Posterior vena cava (tissue), 2 donors: ENCODE measurements at places on chromosomes 4 and X.

DNA sequence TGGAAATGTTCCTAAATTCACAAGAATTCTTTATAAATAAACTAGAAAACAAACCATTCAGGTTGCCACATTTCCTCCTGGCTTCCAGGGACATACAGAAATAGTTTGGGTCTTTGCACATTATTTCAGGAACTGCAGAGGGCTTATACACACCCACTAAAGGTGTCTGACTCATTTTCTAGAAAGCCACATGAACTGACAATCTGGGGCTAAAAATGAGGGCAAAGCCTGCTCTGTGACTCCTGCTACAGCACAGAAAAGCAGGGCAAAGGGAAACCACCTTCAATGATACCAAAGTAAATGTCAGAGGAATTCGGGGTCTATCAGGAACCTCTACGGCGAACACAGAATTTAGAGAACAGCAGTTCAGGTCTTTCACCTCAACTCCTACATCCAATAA lies 112.2 kb upstream of the MAP3K15 start:
- no peak for DNase-seq

DNA sequence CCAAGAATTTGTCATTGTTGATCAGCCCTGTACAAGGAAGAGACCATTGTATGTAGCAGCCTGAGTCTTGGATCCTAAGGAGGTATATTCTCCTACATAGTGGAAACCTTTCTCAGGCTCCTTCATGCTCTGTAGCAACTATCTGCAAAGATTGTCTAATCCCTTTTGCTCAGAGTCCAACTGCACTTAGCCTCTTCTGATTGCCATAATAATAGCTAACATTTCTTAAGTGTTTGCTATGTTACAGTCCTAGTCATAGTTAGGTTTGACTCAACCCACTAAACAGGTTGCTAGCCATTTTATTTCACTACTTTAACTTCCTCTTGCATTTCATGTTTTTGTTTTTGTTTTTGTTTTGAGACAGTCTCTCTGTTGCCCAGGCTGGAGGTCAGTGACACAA lies 50.8 kb upstream of the SLC16A2 start:
- no peak for DNase-seq

- no peak for DNase-seq
These were observed 1162.1 kb upstream of the IGFBP7 start for GRCh38 chr4:58272311-58272710.

GRCh38 chr4:127268367-127268766 lies 364.4 kb upstream of the INTU start:
- no peak for DNase-seq

GRCh38 chrX:63686878-63687714 lies 97.9 kb downstream of the ARHGEF9 start:
- DNase-seq, result no peak

DNA sequence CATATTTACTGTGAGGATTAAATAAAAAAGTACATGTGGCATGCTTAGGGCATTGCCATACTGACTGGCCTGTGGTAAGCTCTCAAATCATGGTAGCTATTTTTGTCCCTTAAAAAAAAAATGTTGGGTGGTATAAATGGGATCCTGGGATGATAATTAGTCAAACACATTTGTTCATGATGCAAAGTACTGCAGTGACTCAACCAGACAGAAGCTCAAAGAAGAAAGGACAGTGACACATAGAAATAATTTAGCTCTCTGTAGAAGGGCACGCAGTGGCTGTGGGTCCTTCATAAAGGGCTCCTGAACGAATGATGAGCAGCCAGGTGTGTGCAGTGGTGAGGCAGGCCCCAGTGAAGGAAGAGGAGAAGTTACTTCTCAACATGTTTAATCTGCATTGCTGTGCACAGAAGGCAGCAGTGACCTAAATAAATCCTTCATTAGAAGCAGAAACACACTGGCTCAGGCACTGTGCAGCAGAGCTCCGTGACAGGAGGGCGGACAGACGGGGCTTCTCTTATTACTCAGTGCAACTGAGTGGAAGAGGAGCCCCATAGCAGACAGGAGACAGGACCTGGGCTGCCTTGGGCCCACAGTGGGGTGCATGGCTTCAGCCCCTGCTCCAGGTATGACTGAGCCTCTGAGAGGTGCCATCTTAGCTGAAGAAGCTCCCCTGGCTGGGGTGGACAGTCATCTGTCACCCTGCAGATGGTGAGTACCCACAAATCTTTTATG lies 20.3 kb downstream of the HS3ST1 start:
- no peak for DNase-seq

- DNase-seq, result no peak
These were observed 66.1 kb downstream of the TBC1D9 start for GRCh38 chr4:140690093-140690492.

GRCh38 chrX:81708487-81708886 lies 506.6 kb downstream of the SH3BGRL start:
- DNase-seq, result no peak

DNA sequence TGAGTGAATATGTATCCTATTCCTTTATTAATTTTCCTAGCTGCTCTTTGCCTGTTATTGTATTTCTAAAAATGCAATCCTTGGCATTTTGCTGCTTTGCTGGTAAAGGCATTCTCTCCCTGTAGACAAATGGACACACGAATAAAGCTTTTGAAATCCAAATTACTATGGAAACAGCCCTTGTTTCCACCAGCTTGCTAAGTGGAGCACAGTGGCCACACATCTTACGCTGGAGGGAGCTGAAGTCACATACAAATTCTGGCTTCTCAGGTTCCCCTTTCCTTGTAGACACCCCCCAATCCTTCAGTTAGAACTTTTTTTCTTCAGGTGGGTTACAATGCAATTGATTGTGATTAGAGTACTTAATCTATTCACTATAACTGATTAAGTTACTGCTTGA lies 66.2 kb downstream of the AGA start:
- no peak for DNase-seq

- no peak for DNase-seq
These were observed 278.1 kb downstream of the NKX6-1 start for GRCh38 chr4:84220990-84221389.

GRCh38 chr4:48844843-48845242 lies 14.0 kb downstream of the OCIAD1 start:
- no peak for DNase-seq

GRCh38 chrX:2462780-2463179 lies 38.0 kb downstream of the DHRSX start:
- no peak for DNase-seq

- DNase-seq, result no peak
These were observed 24.7 kb downstream of the PACRGL start for GRCh38 chr4:20724915-20725314.

GRCh38 chrX:1172496-1172895 lies 40.0 kb downstream of the CRLF2 start:
- DNase-seq, result no peak

GRCh38 chr4:168796362-168797106 lies 213.5 kb downstream of the CBR4 start:
- no peak for DNase-seq

DNA sequence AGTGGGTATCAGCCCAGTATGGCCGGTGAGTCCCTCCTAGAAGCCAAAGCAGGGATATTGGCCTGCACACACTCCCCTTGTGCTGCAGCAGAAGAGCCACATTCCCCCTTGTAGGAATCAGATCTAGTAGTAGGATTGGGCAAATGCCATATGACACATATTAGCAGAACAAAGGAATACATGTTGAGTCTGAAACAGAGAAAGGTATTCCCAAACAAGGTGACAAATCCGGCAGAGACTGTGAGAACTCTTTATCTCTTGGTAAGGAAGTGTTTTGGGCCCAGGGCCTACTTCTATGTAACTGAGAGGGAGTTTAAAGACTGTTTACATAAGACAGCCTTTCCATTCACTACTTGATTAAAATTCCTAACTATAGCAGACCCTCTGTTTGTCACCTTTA lies 1382.0 kb downstream of the FAM133A start:
- DNase-seq, result no peak

DNA sequence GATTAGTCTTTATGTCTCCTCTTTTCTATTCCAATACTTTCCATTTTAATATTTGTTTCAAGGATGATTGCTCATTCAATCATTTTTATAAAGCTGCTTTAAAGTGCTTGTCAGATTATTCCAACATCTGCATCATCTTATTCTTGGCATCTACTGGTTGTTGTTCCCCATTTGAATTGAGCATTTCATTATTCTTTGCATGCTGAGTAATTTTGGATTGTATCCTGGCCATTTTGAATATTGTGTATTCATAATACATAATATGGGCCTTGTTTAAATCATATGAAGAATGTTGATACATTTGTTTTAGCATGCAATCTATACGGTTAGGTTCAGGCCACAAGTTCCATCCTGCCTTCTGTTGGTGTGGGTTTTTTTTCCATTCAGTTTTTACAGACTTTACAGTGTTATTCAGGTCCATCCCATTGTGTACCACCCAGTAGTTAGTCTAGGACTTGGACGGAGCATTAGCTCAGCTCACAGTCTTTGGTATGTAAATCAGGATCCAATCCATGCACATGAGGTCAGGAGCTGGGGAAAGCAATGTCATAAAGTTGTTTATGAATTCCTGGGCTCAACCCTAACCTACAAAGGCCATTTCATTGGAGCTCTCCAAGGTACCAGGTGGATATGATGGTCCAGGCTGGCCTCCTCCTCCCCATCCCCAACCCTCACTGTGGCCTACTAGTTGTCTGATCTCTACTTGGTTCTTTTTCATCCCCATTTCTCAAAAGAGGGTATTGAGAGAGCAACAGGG lies 20.3 kb downstream of the RGN start:
- DNase-seq, result no peak

DNA sequence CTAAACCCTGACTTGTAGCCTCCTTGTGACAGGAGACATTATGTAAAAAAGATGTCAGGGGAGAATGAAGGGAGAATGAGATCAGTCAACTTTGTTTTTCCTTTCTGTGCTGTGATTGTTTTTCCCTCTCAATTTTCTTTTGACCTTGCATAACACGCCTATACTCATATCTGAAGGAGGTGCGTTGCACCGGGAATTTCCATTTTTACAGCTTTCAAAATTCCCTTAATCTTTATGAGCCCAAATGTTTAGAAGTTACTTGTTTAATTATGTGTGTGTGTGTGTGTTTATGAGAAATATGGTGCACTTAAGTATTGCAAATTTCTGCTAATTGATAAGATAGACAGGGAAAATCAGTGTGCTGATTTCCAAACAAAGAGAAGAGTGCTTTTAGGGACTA lies 21.6 kb downstream of the SYNPO2 start:
- DNase-seq, result no peak

DNA sequence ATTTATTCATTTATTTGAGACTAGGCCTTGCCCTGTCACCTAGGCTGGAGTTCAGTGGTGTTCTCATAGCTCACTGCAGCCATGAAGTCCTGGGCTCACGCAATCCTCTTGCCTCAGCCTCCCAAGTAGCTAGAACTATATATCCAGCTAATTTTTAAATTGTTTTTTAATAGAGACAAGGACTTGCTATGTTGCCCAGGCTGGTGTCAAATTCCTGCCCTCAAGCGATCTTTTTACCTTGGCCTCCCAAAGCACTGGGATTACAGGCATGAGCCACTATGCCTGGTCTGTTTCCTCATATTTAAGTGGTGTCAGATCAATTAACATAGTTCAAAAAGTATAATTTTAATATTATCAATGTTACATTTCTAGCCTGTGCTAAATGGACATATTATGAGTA lies 68.5 kb downstream of the AFF1 start:
- DNase-seq, result no peak

GRCh38 chr4:150647008-150647407 lies 65.1 kb downstream of the MAB21L2 start:
- no peak for DNase-seq

DNA sequence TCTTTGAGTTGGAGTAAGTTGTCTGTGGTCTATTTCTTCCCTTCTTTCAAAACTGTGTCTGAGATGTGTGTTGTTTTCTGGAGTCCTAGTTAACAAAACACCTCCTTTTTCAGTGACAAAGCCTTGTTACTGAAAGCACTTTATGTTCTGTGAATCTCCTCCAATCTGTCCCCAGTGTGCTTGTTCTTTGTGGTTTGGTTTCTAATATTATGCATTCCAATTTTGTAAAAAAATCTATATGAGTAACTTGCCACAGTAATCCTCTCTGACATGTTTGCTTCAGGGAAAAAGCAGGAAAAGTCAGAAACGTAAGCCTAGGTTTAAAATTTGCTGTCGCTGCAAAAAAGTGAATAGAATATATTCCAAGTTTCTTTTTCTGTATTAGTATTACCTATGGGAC lies 12.4 kb downstream of the PRRG1 start:
- no peak for DNase-seq

DNA sequence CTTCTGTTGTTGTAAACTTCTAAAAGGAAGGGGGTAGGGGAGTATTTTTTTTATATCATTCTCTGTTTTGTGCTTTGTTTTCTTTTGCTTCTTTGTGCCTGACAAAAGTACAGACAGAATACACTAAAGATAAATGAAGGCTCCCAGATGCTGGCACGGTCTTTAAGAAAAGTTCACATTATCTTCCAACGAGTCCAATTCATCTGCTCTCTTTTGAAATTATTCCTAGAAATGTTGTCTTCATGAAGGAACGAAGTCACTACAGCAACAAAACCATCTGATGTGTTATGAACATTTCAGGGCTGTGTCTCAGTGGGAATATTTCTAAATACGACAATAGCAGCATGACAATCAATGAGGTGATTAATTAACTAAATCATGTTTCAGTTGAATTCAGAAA lies 813.8 kb upstream of the HTR2C start:
- no peak for DNase-seq
